ENCODE measurements at places on chromosomes 12 and 14.

GRCh38 chr12:131510431-131510830 is 200.5 kb upstream of the SFSWAP start:
- DNase-seq, result no peak

DNA sequence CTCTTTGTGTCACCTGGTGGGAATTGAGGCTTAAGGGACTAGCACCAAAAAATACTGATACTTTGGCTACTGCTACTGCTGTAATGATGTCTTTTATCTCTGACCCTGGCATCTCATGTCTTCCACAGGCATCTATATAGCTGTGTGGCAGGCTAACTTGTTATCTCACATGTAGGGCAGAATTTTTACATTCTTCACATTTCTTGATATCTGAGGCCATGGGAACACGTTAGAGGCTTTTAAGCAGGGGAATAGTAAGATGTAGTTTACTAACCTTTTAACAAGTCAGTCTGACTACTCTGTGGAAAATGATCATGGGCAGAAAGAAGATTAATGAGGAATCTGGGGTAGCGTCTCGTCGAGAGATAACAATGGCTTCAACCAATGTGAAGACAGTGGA is 498.4 kb downstream of the PCNX1 start:
- DNase-seq, result no peak

- no peak for DNase-seq
Observed at GRCh38 chr12:127664901-127665300, 602.1 kb upstream of the TMEM132C start.

DNA sequence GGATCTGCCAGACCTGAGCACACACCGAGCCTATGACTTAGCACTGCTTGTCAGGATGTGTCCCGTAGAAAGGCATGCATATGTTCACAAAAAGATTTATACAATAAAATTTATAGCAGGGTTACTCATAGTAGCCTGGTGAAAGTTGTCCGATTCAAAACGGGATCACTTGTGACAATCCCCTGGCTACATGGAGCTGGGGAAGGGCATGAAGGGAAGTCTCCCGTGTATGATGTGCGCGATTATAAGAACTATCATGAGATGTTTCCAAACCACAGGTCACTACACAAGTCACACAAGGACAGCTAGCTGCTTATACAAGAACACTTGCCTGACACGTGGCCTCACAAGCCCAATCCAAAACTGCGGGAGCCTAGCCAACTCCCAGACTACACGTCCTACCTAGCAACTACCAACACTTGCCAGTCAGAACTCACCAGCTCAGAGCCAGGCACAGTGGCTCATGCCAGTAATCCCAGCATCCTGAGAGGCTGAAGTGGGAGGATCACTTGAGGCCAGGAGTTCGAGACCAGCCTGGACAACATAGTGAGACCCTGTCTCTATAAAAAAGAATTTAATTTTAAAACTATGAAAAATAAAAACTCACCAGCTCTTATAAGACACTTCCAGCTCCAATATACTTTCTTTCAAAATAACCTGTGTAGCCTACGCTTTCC is 7.5 kb upstream of the CDCA4 start:
- DNase-seq, result no peak

GRCh38 chr12:3797531-3798048 is 44.7 kb upstream of the CRACR2A start:
- no peak for DNase-seq

GRCh38 chr14:33098016-33098415 is 159.3 kb downstream of the NPAS3 start:
- DNase-seq, result no peak

DNA sequence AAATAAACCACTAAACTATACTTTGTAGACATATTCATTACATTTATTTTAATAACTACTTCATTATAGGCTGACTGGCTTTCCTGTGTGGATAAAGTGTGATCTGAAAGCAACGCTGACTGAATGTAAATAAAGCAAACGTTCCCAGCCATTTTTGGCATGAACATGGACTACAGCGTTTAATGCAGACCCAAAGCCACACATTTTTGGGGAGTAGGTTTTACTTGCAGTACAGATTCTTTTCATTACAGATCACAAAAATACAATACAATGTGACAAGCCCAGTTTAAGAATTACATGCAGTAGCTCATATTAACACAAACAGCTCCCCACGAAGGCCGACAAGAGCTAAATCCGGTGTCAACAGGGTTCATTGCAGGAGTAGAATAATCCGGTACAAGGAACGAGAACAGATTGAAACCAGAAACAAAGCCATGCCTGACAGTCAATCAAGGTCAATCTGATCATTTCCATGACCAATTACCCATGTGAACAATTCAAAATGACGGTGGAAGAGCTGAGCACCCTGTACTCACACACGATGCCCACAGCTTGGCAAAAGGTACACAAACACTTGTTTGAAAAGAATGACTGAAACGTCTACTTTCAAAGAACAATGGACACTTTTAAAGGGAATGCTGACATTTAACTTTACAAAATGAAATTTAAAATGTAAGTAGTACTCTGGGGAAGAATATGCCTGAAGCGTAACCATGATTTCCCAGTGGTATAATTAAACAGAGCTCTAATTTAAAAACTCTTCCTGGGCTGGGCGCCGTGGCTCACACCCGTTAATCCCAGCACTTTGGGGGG is 5.3 kb downstream of the BAG5 start:
- no peak for DNase-seq

GRCh38 chr12:54608769-54609168 is 20.3 kb upstream of the PPP1R1A start:
- no peak for DNase-seq

Measured in GOT3 (cell line).